Stimulated activated CD4-positive, alpha-beta T cell treated with anti-CD3 and anti-CD28 coated beads, Interleukin-15, amount 100 ng/mL, for 1 hour (primary cell): ENCODE measurements at places on chromosomes 12 and 14.

DNA sequence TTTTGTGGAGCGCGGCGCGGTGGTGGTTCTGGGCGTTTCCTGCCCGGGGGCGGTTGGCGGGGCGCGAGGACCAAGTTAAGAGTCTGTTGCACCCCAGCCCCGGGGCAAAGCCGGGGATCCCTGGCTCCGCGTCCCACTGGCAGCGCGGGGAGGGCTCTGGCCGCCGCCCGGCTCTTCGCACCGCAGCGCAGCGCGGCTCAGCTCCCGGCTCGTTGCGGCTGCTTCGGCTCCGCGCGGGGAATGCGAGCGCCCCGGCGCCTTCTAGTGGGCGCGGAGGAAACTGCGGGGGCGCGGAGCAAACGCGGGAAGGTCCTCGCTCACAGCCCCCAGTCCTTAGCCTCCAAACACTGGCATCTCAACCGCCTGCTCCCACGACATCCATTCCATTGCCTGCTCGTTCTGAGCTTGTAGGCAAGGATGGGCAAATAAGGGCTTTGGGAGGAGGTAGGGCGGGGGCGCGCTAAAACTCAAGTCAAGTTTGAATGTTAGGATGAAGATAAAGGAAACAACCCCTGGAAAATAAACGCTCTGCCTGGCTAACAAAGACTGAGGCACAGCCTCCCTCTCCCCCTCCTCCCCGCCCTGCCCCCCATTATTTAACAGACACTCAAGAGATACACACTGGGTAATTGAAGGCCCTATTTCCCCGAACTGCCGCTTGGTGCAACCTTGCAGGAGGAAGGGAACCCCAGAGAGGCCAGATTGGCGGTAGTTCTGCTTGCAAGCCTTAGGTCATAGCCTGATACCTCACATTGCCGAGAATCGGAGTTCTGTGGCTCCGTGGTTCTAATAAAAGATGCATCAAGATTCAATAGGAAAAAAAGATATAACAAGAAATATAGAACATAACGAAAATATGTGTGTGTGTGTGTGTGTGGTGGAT, at the start of gene B4GALNT1:
Gene B4GALNT1 (minus strand): TSS at position 244 of the 883 bp plus-strand sequence. CDS start 1,069 bp downstream, outside the sequence.
- peak; percentile 57 for DNase-seq

DNA sequence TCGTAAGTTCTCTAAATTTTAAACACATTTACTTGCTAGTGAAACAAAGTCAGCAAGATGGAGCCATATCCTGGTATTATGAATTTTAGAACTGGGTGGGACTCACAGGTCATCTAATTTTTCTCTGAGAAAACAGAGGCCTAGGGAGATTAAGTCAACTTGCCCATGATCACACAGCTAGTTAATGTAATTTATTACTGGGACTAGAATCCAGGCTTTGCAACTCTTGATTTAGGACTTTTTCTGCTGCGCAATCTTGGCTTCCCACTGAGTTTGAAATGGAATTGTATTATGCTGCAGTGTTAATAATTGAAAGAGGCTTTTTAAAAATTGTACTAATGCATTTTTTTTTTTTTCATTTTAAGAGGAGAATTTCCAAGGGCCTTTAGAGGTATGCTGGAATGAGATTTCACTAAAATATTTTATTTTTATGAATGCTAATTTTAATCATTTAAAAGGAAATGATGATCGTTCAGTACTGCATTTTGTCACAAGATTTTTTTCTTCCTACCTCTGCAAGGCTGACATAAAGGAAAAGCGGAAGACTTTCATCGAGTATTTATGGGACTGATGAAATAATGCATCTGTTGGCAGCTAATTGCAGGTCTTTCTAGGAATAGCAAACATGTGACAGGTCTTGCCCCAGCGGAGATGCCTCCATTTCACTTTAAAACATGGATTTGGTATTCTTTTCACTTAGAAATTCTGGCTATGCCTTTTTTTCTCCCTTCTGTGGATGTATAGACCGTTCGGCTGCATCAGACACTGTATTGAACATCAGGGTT, 9.6 kb downstream of the CRADD start:
- DNase-seq: no peak

GRCh38 chr14:99395909-99396530, 84.6 kb downstream of the SETD3 start:
- DNase-seq: no peak

GRCh38 chr14:38145142-38145541, 62.6 kb upstream of the SSTR1 start:
- no peak for DNase-seq

DNA sequence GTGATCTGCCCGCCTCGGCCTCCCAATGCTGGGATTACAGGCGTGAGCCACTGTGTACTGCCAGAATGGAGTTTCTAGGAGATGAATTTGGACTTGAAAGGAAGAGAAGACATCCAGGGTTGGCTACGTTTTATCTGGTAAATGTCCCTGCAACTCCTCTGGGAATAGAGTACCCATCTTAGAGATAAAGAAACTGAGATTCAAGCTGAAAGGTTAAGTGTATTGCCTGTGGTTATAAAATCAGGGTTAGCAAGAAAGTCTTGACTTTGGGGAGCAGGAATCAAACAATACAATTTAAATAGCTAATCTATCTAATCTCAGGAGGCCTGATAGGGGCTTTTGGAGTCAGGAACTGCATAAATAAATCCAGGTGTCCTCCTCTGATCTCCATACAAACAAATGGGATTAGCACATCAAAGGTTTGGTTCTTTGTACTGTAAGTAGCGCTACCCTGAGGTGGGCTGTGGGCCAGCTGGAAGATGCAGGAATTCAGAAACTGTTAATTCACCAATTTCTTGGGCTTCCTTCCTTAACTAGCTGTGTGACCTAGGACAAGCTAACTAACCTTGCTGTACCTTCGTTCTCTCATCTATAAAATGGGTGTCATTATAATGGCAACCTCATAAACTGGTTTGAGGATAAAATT, 45.1 kb downstream of the TBX3 start:
- no peak for DNase-seq

DNA sequence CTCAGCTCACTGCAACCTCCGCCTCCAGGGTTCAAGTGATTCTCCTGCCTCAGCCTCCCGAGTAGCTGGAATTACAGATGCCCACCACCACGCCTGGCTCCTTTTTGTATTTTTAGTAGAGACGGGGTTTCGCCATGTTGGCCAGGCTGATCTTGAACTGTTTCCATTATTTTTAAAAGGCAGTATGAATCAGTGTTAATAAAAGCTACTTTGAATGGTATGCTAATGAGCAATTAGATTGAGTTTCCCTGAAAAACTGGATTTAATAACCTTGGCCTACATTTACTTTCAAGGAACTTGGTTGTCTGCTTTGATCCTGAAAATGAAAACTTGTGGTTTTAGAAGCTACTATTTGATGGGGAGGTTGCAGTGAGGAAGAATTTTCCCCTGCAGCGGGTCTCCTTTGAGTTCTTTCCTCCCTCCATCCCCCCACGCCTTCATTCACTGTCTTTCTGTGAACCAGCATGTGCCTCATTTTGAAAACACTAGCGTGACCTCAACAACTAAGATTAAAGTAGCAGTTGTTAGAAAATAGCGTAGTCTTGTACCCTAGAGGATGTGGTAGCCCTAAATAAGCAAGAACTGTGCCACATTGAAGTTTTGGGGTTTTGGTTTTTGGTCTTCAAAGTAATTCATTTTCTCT, 17.8 kb upstream of the RPS6KA5 start:
- DNase-seq: no peak

GRCh38 chr12:20390846-20391245, 22.5 kb downstream of the PDE3A start:
- no peak for DNase-seq

DNA sequence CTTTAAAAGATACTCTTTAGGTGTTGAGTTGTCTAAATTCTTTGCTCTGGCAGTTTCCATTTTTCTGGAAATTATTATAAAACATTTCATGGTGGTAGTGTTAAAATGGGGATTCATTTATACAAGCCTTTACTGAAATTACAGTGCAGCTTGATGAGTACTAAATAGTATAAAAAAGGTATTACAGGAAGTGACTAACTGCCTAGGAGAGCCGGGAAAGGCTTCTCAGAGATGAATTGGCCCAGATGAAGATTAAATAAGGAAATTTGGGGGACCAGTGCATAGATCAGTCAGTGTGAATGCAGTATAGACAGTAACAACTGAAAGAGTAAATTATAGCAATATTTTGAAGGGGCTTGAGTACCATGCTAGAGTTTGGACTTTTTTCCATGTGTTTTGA, 7.5 kb downstream of the PSMA6 start:
- DNase-seq: no peak

DNA sequence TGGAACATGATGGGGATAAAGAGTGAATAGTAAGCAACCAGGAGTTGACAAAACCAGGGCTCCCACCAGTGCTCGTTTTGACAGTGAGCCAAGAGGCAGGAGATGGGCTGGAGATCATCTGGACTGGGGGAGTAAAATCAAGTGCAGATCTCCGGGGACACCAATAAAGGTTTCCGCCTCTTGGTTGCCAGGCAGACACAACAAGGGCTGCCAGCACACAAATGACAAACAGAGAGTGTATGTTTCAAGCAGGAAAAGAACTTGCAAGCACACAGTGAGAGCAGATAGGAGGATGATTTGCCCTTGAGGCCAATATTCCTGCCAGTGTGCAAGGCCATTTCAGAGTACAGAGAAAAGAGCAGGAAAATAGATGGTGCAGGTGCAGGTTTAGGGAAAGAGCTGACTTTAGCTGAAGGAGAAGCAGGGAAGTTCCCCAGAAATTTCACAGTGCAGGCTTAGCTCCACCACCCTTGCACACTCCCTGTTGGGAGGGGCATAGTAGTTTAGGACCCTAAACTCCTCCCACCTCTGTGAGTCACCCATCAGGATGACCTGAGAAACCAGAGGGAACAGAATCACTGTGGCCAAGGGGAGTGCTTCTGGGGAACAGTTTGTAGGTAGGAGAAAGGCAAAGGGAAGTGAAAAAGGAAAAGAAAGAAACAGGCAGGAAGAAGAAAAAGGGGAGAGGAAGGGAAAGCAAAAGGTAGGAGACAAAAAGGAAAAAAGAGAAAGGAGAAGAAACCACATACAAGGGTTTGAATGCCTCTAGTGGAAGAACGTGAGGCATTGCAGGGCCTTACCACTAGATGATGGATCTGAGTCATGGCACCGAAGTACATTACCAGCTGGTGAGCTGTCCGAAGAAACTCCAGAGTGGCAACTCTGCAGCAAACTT, 404.4 kb downstream of the SLC6A15 start:
- no peak for DNase-seq

DNA sequence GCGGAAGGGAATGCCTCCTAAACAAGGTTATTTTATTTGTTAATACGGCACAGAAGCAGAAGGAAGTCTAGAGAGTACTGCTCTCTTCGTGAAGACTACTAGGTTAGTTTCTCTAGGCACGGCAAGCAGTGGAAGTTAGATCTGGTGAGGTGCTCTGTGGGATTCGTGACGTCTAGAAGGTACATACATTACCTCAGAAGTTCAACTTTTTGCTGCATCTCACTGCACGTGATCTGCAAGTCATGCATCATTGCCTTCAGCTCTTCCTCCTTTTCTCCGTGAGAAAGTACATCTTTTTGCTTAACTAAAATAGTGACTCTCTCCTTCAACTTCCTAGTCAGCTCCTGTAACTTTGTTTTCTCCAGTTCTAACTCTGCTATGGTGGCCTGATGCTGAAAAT, 74.7 kb downstream of the NIN start:
- no peak for DNase-seq

GRCh38 chr14:103281496-103282231, 52.4 kb upstream of the EIF5 start:
- no peak for DNase-seq

DNA sequence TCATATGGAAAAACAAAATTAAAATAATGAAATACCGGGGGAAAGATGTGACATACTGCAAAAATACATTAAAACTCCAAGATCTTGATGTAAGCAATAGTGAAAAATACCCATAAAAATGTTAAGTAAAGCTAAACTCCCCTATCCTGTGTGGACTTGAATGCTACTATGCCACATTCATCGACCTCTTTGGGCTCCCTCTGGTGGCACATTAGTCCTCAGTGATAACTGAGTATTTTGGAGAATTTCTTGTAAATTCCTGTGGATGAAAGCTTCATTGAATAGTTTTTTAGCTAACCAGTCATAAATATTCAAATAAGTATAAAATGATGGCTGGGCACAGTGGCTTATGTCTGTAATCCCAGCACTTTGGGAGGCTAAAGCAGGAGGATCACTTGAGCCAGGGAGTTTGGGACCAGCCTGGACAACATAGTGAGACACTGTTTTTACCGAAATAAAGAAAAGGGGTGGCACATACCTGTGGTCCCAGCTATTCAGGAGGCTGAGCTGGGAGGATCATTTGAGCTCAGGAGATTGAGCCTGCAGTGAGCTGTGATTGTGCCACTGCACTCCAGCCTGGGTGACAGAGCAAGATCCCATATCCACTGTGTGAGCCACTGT, 42.4 kb upstream of the SGPP1 start:
- no peak for DNase-seq

GRCh38 chr14:61502459-61503093, 181.2 kb downstream of the PRKCH start:
- DNase-seq: no peak

DNA sequence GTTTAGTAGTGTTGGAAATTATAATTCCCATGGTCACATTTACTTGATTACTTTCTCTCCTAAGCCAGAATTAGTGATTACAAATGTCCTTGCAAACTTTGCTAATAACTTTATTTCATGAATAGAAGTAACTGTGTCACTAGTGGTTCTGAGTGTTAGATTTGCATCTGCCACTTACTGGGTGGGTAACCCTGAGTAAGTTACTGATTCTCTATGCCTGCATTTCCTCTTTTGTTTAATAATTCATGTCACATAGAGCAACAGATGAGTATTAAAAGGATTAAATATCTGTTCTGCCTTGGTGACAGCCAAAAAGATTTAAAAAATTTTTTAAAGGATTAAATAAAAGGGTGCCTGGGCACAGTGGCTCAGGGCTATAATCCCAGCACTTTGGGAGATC, 78.6 kb downstream of the BHLHE41 start:
- no peak for DNase-seq

GRCh38 chr14:76343386-76343785, 32.6 kb upstream of the ESRRB start:
- DNase-seq: no peak

GRCh38 chr14:55752580-55753390, 172.8 kb downstream of the KTN1 start:
- no peak for DNase-seq

- no peak for DNase-seq
These were observed 15.7 kb upstream of the STON2 start for GRCh38 chr14:81415781-81416180.

GRCh38 chr12:54390668-54391551, 6.4 kb upstream of the ZNF385A start:
- peak; percentile 45 for DNase-seq

DNA sequence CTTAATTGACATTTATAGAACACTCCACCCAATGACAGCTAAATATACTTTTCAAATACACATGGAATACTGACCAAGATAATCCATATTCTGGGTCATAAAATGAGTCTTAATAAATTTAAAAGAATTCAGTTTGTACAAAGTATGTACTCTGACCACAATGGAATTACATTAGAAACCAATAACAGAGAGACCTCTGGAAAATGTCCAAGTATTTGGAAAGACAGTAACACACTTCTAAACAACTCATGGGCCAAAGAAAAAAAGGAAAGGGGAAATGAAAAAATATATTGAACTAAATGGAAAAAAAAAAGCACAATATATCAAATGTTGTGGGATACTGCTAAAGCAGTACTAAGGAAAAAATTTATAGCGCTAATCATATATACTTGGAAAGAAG, 52.0 kb downstream of the CRACR2A start:
- no peak for DNase-seq
